ENCODE measurements at places on chromosomes 1 and 21. TPM values are rescaled to one million over a fixed set of nuclear protein-coding genes. Genes with fewer than 3 reads are reported as not detected.
A peak's percentile ranks its signal among the peaks of the same experiment; 100 is the strongest.

DNA sequence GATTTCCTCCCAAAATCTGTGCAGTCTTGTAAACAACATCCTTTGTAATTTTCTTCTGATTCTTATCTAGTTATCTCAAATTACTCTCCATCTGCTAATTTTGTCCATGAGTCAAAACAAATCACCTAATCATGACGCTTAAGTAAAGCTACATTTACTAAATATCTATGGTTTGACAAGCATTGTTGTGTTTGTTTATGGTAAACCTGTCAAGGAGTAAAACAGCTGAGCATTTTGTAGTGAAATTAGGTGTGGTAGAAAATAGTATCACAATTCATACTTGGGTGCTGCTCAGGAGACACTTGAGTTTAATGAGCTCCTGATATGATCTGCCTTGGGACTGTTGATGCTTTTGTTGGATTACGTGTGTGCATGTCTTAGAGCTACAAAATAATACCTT, 11.6 kb downstream of the TIPRL start:
- no peak for DNase-seq
- H3K4me3 ChIP-seq: no peak overlapping the region
- no peaks in the 10 kb centered on the region for H3K27me3 ChIP-seq
- no peaks in the 10 kb centered on the region for H3K4me1 ChIP-seq
- H3K27ac ChIP-seq: no peak overlapping the region

DNA sequence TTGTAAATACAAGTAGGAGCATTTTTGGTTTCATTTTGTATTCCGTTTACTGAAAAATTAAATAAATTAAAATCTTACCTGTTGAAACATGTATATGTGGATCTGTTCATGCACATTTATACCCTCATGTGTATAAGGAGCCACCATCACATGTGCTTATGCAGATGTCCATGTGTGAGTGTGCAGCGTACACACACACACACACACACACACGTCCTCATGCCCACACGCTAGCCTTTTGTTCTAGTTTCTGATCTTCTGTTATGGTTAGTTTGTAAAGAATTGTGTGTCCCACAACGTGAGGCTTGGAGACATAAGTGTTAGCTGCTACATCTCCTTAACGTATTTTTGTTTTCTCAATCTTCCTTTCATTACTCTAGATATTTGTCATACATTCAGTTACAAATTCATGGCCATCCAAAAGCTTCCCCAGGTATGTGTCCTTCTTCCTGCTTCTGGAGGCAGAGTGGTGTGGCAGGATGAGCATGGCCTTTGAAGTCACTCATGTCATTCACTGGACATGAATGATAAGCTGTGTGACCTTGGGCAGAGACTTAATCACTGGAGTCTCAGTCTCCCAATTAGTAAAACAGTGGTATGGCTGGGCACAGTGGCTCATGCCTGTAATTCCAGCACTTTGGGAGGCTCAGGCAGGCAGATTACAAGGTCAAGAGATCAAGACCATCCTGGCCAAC, 54.6 kb downstream of the TENT5C start:
- H3K27ac ChIP-seq: no peak overlapping the region
- H3K27me3 ChIP-seq: no peaks in the 10 kb centered on the region
- peaks cover 12% of the 10 kb centered on the region for H3K4me1 ChIP-seq
- peaks cover 5% of the 10 kb centered on the region for H3K36me3 ChIP-seq
- H3K4me3 ChIP-seq: no peak overlapping the region

- H3K4me3 ChIP-seq: no peak overlapping the region
- H3K4me1 ChIP-seq: peaks cover 2% of the 10 kb centered on the region
- H3K27me3 ChIP-seq: no peaks in the 10 kb centered on the region
- H3K27ac ChIP-seq: no peak overlapping the region
Observed at GRCh38 chr1:97331165-97331564, 589.7 kb downstream of the DPYD start.

GRCh38 chr1:27296773-27297291, 25.1 kb upstream of the TMEM222 start:
- H3K4me3 ChIP-seq: no peak overlapping the region
- peak; percentile 85 for DNase-seq
- no peaks in the 10 kb centered on the region for H3K36me3 ChIP-seq
- H3K4me1 ChIP-seq: peaks cover 37% of the 10 kb centered on the region

DNA sequence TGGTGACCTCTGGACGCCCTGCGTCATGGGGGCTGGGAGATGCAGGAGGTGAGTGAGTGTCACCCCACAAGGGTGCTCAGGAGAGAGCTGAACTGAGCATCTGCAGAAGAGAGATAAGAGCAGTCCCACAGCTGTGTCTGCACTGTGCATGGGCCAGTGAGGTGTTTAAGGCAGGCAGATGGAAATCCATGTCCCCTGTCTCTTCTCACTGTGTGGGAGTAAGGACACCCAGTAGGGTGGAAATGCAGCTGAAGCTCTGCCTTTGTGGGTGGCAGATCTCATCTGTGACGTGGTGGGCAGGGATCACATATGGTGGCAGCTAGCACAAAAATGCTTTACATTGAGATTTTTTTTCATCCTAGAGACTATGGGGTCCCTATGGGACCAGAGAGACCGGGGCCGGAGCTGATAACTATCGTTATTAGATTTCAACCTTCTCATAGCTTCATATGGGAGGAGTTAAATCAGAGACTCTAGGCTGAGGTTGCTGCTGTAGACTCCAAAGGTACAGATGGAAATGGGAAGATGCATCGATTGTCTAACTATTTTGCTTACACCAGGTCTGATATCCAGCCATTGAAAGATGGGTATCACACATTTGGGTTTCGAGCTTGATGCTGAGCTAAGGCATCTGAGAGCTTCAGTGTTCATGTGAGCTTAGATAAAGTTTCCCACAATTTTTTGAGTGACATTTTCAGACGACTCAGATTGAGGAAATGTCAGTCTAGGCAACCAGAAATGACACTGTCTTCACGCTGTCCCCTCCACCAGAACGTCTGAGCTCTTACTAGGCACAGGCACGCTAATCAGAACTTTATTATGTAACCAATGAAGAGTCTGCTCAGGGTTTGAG, 65.3 kb upstream of the PSEN2 start:
- no peak overlapping the region for H3K4me3 ChIP-seq
- H3K27me3 ChIP-seq: peaks cover 5% of the 10 kb centered on the region
- peak overlapping the region; percentile 0 for H3K27ac ChIP-seq

SLX9 gene
- total RNA-seq: 30.7 TPM

AMPD2 gene
- 49.3 TPM for total RNA-seq

ELF3 gene
- total RNA-seq: 0.96 TPM

- H3K4me3 ChIP-seq: no peak overlapping the region
- DNase-seq: no peak
- no peak overlapping the region for H3K27ac ChIP-seq
Observed at GRCh38 chr1:182335771-182336566, 55.6 kb downstream of the GLUL start.

GRCh38 chr1:193019442-193020026, 39.6 kb downstream of the UCHL5 start:
- H3K36me3 ChIP-seq: no peaks in the 10 kb centered on the region
- no peak overlapping the region for H3K27ac ChIP-seq
- no peak overlapping the region for H3K4me3 ChIP-seq
- no peaks in the 10 kb centered on the region for H3K27me3 ChIP-seq
- peaks cover 3% of the 10 kb centered on the region for H3K4me1 ChIP-seq
- DNase-seq: no peak

OPN3 gene
- total RNA-seq: 12.5 TPM

DNA sequence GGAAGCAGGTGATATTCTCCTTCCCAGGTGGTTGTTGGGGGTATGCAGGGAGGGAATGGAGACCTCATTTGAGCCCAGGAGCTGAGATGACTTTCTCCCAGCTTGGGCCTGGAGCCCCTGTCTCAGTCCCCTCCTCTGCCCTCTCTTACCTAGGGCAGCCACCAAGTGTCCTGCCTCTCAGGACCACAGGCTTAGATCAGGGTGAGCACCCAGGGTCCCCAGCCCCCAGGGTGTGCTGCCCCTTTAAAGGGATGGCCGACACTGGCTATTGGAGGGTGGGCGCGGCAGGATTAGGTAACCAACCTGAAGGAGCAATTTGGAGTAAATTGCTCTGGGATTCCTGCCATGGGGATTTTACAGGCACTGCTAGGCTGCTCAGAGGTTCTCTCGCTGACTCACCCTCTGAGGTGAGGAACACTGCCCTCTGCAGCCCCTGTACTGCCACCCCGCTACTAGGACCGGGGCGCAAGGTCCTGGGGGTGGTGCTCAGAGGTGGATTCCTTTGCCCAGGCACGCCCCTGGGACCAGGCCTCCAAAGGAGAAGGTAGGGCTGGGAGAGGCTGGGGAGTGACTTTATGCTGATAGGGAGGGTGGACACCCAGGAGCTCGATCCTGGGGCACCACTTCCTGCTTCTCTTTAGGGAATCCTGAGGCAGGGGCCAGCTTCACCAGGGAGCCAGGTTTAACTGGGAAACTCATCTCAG, 1.5 kb downstream of the RPS6KA1 start:
- H3K36me3 ChIP-seq: no peaks in the 10 kb centered on the region
- H3K4me3 ChIP-seq: peak overlapping the region; percentile 85
- no peaks in the 10 kb centered on the region for H3K4me1 ChIP-seq
- DNase-seq: no peak

GRCh38 chr1:107048241-107048640, 8.2 kb upstream of the PRMT6 start:
- no peak for DNase-seq
- H3K4me1 ChIP-seq: no peaks in the 10 kb centered on the region
- H3K36me3 ChIP-seq: no peaks in the 10 kb centered on the region

FAM72A gene
- 1.5 TPM for total RNA-seq

DNA sequence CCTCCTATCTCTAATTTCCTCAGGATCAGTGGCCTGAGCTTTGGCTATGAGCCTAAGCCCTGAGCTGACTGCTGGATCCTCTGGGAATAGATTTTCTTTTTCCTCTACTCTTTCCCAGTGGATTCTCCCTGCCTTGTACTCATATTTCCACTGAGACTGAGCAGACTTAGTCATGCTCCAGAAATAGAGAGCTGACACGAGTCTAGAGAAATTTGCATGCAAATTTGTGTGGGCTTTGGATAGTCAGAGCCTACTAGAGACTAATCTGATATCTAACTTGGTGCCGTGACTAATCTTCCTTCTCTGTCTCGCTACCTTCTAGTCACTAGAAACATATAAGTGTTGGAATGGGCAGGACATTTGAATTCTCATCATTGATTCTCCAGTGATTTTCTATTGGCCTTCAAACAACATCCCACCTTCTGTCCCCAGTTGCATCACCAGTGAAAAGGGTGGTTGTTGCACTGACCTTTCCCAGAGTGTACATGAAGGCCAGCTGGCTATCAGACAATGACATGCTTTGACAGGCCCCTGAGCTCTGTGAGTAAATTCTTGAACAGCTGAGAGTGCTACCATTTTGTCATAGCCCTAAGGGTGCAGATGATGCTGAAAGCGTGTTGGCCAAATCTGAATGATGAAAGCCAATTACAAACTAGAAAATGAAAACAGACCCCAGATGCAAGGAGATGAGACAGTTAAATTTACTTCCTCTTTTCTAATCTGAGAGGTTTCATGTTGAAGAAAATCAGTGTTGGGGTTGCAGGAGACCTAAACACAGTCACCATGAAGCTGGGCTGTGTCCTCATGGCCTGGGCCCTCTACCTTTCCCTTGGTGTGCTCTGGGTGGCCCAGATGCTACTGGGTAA, at the start of gene FCRLA:
Gene FCRLA, plus strand, starts transcription at position 748 of the 866 bp plus-strand sequence. Its CDS starts 36 bp downstream, at position 784.
- no peaks in the 10 kb centered on the region for H3K4me1 ChIP-seq
- H3K27ac ChIP-seq: no peak within 1 kb of the TSS
- peaks cover 5% of the 10 kb centered on the region for H3K36me3 ChIP-seq
- H3K27me3 ChIP-seq: peaks cover 10% of the 10 kb centered on the region
- no peak within 1 kb of the TSS for H3K4me3 ChIP-seq

ATP1A4 gene
- not detected for total RNA-seq

DNA sequence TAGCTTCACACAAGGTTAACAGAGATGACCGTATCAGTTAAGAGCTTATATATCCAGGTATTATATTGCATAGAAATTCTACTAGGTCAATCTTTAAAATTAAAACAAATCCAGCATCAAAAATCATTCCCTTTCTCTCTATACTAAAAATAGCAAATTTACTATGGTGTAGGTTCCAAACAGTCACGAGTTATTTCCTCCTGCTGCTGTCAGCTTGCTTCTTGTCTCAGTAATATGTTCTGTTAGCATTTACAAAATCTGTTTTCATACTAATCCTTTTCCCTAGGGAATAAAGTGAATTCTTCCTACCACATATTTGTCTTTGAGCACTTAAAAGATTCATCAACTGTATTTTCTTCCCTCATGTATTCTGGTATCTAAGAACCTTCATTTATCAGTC, 2.5 kb downstream of the WDR26 start:
- no peak for DNase-seq
- peak overlapping the region; percentile 98 for H3K27ac ChIP-seq
- no peaks in the 10 kb centered on the region for H3K36me3 ChIP-seq
- peaks cover 8% of the 10 kb centered on the region for H3K27me3 ChIP-seq
- H3K4me1 ChIP-seq: peaks cover 10% of the 10 kb centered on the region

NUP210L gene
- total RNA-seq: 0.10 TPM

GRCh38 chr21:45990741-45991605, 9.4 kb downstream of the COL6A1 start:
- DNase-seq: peak; percentile 16
- peaks cover 7% of the 10 kb centered on the region for H3K4me1 ChIP-seq
- H3K4me3 ChIP-seq: no peak overlapping the region
- no peak overlapping the region for H3K27ac ChIP-seq
- H3K27me3 ChIP-seq: peaks cover 6% of the 10 kb centered on the region

DNA sequence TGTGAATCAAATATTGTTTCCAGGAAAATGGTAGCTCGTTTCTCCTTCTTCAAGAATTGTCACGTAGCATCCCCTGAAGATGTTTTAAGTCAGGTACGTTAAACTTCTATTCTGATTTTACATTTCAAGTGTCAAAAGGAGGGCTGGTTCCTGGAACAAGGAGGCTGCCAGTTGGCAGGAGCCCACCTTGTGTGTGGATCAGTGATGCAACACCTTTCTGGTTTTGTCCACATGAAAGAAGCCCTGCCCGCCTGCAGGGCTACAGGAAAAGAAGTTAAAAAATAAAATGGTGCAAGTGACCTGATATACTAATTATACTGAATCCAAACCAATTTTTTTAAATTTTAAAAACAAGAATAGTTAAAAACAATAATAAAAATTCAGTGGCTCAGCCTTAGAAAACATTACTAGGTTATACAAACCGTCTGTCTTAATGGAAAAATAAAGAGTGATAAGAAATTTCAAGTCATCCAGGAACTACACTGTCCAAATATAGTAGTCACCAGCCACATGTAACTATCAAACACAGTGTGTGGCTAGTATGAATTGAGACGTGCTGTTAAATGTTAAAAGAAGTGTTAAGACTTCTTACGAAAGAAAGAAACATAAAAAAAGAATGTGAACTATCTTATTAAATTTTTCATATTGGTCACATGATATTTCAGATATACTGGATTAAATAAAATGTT, 123.1 kb downstream of the APP start:
- H3K4me3 ChIP-seq: no peak overlapping the region
- peaks cover 11% of the 10 kb centered on the region for H3K27me3 ChIP-seq
- H3K36me3 ChIP-seq: peaks cover 22% of the 10 kb centered on the region
- H3K4me1 ChIP-seq: peaks cover 22% of the 10 kb centered on the region

LMOD1 gene
- 0.20 TPM for total RNA-seq

DNA sequence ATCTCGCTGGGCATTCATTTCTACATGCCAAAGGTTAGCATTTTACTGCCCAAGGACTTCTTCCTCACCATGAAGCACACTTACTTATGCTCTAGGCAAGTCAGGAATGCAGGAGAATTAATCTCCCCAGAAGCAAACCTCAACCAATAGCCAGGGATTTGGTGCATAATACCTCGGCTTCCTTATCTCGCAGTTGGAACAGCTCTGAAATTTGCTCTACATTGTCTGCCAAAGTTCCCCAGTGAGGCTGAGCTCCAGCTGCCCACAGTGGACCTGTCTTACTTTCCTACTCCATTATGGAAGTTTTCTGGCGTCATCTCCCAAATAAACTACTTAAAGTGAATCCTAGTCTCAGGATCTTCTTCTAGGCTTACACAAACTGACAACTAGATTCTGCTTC, 57.6 kb upstream of the PPM1J start:
- H3K27me3 ChIP-seq: no peaks in the 10 kb centered on the region
- H3K36me3 ChIP-seq: peaks cover 7% of the 10 kb centered on the region
- H3K27ac ChIP-seq: no peak overlapping the region
- no peaks in the 10 kb centered on the region for H3K4me1 ChIP-seq

TRMT1L gene
- 13.5 TPM for total RNA-seq
